MCF 10A (cell line): ENCODE measurements at places on chromosomes 2 and 18. TPM values are rescaled to one million over a fixed set of nuclear protein-coding genes. Genes with fewer than 3 reads are reported as not detected.
A peak's percentile ranks its signal among the peaks of the same experiment; 100 is the strongest.

LOXHD1 gene
- not detected in 2 replicates for total RNA-seq

KCNG2 gene
- not detected in 2 replicates for total RNA-seq

NEURL3 gene
- total RNA-seq = not detected in 2 replicates

OSBPL1A gene
- 14.8 and 21.5 TPM in 2 replicates for total RNA-seq

RIF1 gene
- 42.5 and 47.3 TPM in 2 replicates for total RNA-seq

RABL2A gene
- total RNA-seq = 17.6 and 24.0 TPM in 2 replicates

- no peak for DNase-seq
- peaks cover 67% of the 10 kb centered on the region for H3K4me1 ChIP-seq
- no peaks in the 10 kb centered on the region for H3K36me3 ChIP-seq
- no peak overlapping the region for H3K27ac ChIP-seq
- H3K27me3 ChIP-seq = no peaks in the 10 kb centered on the region
- no peak overlapping the region for H3K4me3 ChIP-seq
Measured at GRCh38 chr2:205750797-205751196, 68.5 kb downstream of the NRP2 start.

- no peak for DNase-seq
- H3K27me3 ChIP-seq = no peaks in the 10 kb centered on the region
- H3K27ac ChIP-seq = no peak overlapping the region
- H3K4me3 ChIP-seq = no peak overlapping the region
Measured at GRCh38 chr2:203413796-203414195, 85.6 kb downstream of the ABI2 start.

DNA sequence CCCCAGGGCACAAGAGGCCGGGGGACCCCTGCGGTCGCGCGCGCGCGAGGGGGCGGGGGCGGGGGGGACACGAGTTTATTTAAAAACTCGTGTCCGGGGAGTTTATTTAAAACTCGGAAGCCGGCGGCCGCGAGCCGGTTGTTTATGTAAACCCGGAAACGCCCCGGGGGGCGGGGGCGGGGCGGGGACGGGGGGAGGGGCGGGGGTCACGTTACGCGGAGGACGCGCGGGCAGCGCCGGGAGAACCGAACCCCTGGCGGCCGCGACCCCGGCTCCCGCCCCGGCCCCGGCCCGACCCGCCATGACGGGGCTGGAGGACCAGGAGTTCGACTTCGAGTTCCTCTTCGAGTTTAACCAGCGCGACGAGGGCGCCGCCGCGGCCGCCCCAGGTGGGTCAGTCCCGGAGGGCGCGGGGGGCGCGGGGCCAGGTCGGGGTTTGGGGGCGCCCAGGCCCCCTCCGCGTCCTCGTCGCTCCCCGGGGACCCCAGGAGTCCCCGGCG is 4.4 kb downstream of the NFATC1 start:
- H3K4me3 ChIP-seq = no peak overlapping the region
- no peak overlapping the region for H3K27ac ChIP-seq
- no peak for DNase-seq
- no peaks in the 10 kb centered on the region for H3K36me3 ChIP-seq
- H3K27me3 ChIP-seq = no peaks in the 10 kb centered on the region

DNA sequence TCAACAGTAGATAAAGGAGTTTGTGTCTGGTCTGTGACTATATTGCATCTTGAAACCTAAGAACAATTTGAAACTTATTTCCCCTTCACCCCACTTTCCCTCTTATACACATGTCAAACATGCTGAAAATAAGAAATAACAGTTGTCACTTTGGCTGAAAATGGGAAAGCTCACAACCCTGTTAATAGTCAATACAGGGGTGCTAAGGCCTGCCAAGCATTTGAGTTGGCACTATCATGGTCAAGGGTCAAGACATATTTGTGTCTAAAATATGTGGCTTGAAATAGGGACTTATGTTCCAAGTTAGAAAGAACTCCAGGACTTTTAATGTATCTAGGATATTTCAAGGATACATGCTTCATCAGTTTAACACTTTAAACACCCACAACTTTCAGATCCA is 20.6 kb downstream of the PAIP2B start:
- no peaks in the 10 kb centered on the region for H3K36me3 ChIP-seq
- H3K4me1 ChIP-seq = no peaks in the 10 kb centered on the region
- H3K4me3 ChIP-seq = no peak overlapping the region

DNA sequence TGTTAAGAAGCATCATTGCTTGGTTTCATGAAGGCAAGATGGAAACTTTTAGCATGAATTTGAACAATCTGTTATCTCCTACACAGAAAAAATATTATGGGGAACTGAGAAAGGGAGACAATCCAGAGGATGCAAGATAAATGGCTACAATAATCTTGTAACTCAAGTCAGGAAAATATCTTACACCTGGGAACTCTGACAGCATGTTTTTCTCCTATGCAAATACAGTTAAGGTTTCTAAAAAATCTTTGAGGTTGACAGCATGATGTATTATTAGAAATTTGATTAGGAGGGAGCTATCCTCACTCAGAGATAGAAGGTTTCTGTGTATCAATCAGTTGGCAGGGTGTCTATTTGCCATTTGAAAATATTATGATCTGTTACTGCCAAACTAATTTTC is 75.6 kb downstream of the GPD2 start:
- DNase-seq = no peak
- peaks cover 27% of the 10 kb centered on the region for H3K36me3 ChIP-seq
- H3K4me1 ChIP-seq = no peaks in the 10 kb centered on the region
- no peaks in the 10 kb centered on the region for H3K27me3 ChIP-seq
- no peak overlapping the region for H3K27ac ChIP-seq

DNA sequence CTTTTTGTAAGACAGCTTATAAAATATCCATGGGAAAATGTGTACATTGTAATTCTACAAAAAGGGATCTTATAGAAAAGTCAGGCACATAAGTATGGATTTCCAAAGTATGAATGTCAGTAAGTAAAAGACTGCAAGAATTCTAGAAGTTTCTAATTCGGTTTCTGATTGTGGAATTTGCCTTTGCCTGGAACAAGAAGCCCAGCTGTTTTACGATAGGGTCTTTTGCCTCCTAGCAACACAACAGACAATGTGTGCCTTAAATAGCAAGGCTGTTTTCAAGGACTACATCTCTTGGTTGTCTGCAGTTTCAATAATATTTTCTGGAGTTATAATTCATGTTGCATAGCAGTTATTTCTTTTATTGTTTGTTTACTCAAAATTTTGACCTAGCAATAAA is 312.9 kb downstream of the MTX2 start:
- H3K27ac ChIP-seq = no peak overlapping the region
- no peak overlapping the region for H3K4me3 ChIP-seq
- H3K4me1 ChIP-seq = peaks cover 17% of the 10 kb centered on the region
- no peaks in the 10 kb centered on the region for H3K36me3 ChIP-seq
- DNase-seq = no peak

GRCh38 chr2:240599141-240599583 is 12.6 kb downstream of the CAPN10 start:
- H3K4me3 ChIP-seq = no peak overlapping the region
- H3K27ac ChIP-seq = peak overlapping the region; percentile 19
- DNase-seq = no peak
- no peaks in the 10 kb centered on the region for H3K27me3 ChIP-seq
- no peaks in the 10 kb centered on the region for H3K4me1 ChIP-seq
- peaks cover 5% of the 10 kb centered on the region for H3K36me3 ChIP-seq

DNA sequence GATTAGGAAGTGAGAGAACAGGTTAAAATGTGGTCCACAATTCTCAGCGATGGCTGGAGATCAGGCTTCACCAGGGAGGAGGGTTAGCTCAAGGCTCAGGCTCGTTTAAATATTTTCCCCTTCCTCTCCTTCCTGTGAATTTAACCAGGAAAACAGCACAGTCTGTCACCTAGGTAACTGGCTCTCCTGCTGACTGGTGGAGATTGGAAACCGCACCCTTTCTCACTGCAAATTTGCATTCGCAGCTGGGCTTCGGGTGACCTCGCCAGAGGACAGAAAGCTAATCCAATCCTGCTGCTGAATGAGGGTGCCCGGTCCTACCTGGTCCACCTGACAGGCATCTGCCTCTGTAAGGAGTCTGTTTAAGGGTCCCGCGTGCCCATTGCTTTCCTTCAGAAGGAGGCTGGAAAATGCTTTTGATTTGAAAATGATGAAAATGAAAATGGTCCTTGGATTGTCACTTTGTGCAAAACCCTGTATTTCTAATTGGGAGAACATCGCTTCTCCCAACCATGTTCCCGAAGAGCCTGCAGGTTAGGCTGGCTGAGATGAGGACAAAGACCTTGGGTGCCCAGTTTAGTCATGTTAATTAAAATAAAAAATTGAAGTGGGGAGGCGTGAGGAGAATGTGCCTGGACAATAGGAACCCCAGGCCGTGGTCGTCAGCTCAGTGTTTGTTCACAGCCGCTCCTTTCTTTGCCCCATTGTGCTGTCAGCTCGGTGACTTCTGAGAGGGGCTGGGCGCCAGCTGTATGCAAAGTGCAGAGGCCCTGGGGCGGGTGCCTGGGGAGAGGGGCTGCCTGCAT is 43.4 kb upstream of the MTCL1 start:
- no peaks in the 10 kb centered on the region for H3K27me3 ChIP-seq
- no peak for DNase-seq
- H3K4me1 ChIP-seq = peaks cover 19% of the 10 kb centered on the region
- no peak overlapping the region for H3K27ac ChIP-seq

GRCh38 chr2:10413991-10414451 is 34.1 kb downstream of the ODC1 start:
- H3K27me3 ChIP-seq = no peaks in the 10 kb centered on the region
- H3K27ac ChIP-seq = peak overlapping the region; percentile 66
- peak; percentile 79 for DNase-seq
- H3K36me3 ChIP-seq = peaks cover 43% of the 10 kb centered on the region
- H3K4me3 ChIP-seq = no peak overlapping the region

- no peak overlapping the region for H3K4me3 ChIP-seq
- DNase-seq = no peak
- H3K4me1 ChIP-seq = peaks cover 23% of the 10 kb centered on the region
- H3K27ac ChIP-seq = no peak overlapping the region
Measured at GRCh38 chr2:42116195-42117181, 52.7 kb upstream of the EML4 start.

DNA sequence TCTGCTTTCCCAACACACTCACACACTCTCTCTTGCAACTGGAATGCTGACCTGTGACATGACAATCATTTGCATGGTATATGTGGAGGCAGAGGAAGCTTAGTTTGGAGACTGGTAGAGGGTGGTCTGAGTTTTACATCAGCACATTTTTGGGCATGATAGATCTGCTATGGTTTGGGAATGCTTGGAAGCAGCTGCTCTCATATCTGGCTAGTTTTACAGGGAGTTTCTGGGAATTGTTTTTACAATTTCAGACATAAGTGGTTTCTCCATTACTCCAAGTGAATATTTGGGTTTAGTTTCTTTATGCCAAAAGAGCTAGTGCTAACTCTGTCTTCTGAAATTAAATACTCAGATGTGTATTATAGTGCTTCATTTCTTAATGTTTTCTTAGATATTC is 977.6 kb downstream of the SUCLG1 start:
- no peaks in the 10 kb centered on the region for H3K4me1 ChIP-seq
- DNase-seq = no peak

GRCh38 chr18:8614875-8615274 is 5.6 kb downstream of the RAB12 start:
- peak overlapping the region; percentile 36 for H3K4me3 ChIP-seq
- DNase-seq = no peak
- H3K27ac ChIP-seq = peak overlapping the region; percentile 59
- H3K4me1 ChIP-seq = peaks cover 45% of the 10 kb centered on the region
- H3K36me3 ChIP-seq = peaks cover 5% of the 10 kb centered on the region

DNA sequence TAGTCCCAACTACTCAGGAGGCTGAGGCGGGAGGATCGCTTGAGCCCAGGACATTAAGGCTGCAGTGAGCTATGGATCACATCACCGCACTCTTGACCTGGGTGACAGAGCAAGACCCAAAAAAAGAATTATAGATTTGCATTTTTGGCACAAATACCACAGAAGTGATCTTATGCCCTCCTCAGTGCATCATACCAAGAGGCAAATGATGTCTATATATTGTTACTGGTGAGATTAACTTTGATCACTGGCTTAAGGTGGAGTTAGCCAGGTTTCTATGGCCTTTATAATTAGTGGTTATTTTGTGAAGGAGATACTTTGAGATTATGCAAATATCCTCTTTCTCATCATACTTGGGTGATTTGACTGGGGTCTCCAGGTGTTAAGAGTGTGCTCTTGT is 22.1 kb upstream of the CATIP start:
- H3K4me1 ChIP-seq = no peaks in the 10 kb centered on the region
- H3K27ac ChIP-seq = no peak overlapping the region
- DNase-seq = no peak
- H3K4me3 ChIP-seq = no peak overlapping the region
- no peaks in the 10 kb centered on the region for H3K36me3 ChIP-seq
- H3K27me3 ChIP-seq = no peaks in the 10 kb centered on the region

- H3K4me3 ChIP-seq = no peak overlapping the region
- H3K27ac ChIP-seq = no peak overlapping the region
- DNase-seq = no peak
- no peaks in the 10 kb centered on the region for H3K36me3 ChIP-seq
- peaks cover 25% of the 10 kb centered on the region for H3K27me3 ChIP-seq
Measured at GRCh38 chr2:127419448-127420038, 1.3 kb downstream of the PROC start.

- peaks cover 4% of the 10 kb centered on the region for H3K4me1 ChIP-seq
- H3K36me3 ChIP-seq = peaks cover 4% of the 10 kb centered on the region
- H3K27me3 ChIP-seq = no peaks in the 10 kb centered on the region
- no peak overlapping the region for H3K27ac ChIP-seq
- no peak overlapping the region for H3K4me3 ChIP-seq
- DNase-seq = no peak
Measured at GRCh38 chr2:112541315-112542122, 746 bp upstream of the POLR1B start.

GRCh38 chr2:37561615-37562569 is 109.5 kb downstream of the CDC42EP3 start:
- DNase-seq = peak; percentile 93
- H3K27ac ChIP-seq = peak overlapping the region; percentile 87
- H3K4me3 ChIP-seq = no peak overlapping the region
- peaks cover 26% of the 10 kb centered on the region for H3K4me1 ChIP-seq
- H3K36me3 ChIP-seq = no peaks in the 10 kb centered on the region

DNA sequence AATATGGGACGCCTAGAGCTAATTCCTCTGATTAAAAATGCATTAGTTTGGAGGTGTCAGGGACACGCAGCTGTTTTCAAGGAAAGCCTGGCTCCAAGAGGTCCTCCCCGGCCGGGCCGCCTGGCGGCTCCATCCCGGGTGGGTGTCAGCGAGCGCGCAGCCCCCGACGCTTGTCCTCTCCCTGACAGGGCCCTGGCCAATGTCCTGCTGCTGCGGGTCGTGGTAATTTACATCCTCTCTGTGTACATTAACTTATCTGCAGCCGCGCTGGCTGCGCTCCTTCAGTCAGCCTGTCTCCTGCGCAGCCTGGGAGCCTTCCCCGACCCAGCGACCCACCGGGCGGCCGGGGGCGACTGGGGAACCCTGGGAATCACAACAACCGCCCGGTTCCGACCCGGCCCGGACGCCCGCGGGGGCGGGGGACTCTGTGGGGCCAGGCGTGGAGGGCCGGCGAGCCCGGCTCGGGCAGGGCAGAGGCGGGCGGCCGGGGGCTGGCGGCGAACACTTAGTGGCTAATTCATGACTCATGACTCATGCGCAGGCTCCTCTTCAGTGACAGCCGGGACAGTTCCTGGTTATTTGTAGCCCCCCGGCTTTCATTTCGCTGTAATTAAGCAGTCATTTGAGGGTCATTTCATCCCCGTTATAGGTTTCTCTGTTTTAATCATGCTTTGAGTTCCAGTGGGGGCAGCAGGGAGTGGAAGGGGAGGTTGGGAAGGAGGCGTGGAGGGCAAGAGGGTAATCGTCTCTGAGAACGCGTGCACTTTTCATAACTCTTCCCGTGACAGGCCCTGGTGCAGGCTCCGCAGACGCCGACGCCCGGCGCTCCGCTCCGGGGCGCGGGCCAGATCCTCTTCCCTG is 141.9 kb upstream of the CTAGE1 start:
- H3K4me3 ChIP-seq = peak overlapping the region; percentile 65
- H3K27ac ChIP-seq = no peak overlapping the region
- H3K4me1 ChIP-seq = peaks cover 22% of the 10 kb centered on the region

- no peak overlapping the region for H3K27ac ChIP-seq
- H3K36me3 ChIP-seq = peaks cover 50% of the 10 kb centered on the region
- DNase-seq = no peak
- no peak overlapping the region for H3K4me3 ChIP-seq
- H3K4me1 ChIP-seq = no peaks in the 10 kb centered on the region
Measured at GRCh38 chr2:203201426-203201825, 37.4 kb upstream of the CYP20A1 start.
